NCI-H1417 treated with DMSO at 0.1 percent for 48 hours (cell line): ENCODE measurements at places on chromosomes 3 and 15.

- DNase-seq = no peak
Observed at GRCh38 chr3:149593418-149594160, 64.2 kb downstream of the WWTR1 start.

DNA sequence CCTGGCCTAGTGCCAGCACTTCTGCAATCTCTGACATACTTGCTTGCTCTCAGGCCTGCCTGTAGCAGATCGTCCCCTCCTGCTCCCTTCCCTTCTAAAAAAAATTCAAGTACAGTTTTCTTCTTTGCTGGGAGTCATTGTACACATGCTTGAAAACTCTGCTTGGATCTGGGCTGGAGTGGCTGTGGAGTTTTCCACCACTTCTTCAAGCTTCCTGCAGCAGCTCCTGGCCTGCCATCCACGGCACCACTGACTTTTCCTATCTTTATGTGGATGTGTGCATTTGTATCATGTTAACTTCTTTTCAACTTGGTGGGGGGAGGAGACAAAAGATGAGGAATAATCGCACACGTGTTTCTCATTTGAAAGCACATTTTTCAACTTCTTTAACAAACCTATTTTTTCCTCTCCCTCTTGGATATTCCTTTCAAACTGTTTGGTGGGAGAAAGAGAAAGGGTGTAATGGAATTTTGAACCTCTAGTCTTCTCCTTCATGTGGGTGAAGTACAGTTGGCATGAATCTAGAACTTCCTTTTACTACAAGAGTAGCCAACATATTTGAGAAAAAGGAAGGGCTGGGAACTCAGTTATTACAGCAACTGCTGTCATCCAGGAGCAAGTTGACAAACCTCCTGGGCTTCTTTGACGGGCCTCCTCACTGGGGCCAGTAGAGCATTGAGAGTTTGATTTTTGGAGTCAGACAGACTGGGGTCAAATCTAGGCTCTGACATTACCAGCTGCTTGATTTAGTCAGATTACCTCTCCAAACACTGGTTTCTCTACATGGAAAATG lies 61.2 kb upstream of the LRTM1 start:
- no peak for DNase-seq

DNA sequence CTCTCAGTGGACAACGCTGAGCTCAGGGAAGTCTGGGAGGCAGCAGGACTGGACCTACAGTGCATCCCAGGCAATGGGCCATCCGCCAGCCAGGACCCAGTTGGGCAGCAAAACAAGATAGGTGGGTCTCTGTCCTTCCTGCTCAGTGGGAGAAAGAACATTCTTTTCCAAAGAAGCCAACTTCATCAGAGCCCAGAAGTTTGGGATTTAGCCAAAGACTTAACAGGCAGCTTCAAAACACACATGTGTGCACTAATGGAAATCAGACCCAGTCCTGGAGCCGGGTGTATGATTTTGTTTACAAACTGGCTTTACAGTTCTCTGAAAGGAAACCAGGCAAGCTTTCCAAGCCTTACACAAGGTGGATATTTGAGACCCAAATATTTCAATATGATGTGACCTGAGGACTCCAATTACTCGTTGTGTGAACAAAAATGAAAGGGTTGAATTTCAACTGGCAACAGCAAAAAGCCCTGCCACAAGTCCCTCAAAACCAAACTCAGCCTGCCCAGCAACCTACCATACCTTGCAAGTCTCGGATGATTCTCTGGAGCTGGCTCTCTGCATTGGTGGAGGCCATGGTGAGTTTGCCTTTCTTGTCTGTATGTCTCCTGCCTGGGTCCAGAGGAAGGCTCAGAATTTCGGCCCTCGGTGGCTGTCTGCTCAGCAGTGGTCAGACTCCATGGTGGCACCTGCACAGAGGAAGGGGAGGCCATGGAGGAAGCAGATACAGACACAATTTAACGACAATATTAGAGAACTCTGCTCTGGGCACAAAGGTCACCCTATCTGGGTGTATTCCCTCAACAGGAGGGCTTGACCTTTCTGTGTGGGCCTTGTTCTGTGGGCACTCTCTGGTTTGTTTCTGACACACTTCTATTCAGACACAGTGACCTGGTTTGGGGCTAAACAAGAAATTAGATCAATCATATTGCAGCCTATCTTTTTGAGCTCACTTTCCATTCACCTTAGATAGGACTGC lies 11.0 kb downstream of the FYCO1 start:
- no peak for DNase-seq

GRCh38 chr15:55118344-55118870 lies 78.3 kb downstream of the RSL24D1 start:
- no peak for DNase-seq

GRCh38 chr3:5579139-5579602 lies 391.7 kb downstream of the EDEM1 start:
- DNase-seq = no peak

DNA sequence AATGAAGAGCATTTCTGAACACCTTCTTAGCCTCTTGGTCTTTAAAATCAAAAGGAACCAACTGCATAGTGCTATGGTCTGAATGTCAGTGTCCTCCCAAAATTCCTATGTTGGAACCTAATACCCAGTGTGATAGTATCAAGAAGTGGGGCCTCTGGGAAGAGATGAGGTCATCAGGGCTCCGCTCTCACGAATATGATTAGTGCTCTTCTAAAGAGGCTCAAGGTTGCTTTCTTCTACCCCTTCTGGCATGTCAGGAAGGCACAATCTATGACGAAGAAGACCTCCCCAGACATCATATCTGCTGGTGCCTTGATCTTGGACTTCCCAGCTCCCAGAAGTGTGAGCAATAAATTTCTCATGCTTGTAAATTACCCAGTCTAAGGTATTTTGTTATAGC lies 209.5 kb downstream of the MAGI1 start:
- DNase-seq = no peak

DNA sequence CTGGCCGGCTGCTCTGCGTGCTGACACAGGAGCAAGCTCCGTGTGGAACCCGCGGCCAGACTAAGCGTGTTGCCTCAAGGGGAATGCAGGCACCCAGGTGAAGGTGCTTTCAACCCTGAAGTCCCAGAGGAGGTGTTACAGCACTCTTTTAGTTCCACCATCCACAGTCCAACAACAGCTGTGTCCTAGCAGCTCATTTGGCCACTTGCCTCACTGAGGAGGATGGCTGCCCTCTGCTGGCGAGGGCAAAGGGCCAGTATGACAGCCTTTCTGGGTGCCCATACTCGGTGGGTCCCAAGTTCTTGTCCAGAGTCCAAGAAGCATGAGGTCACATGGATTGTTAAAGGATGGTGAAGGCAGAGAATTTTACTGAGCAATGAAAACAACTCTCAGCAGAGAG lies 87.8 kb downstream of the C3orf85 start:
- no peak for DNase-seq

GRCh38 chr15:83320404-83320803 lies 35.9 kb upstream of the BNC1 start:
- DNase-seq = no peak

- no peak for DNase-seq
Observed at GRCh38 chr15:75233504-75234190, 24.5 kb upstream of the GOLGA6C start.

GRCh38 chr15:65182538-65182937 lies 2.6 kb downstream of the CLPX start:
- DNase-seq = no peak

- DNase-seq = no peak
Observed at GRCh38 chr3:108830991-108831614, 8.5 kb downstream of the TRAT1 start.

DNA sequence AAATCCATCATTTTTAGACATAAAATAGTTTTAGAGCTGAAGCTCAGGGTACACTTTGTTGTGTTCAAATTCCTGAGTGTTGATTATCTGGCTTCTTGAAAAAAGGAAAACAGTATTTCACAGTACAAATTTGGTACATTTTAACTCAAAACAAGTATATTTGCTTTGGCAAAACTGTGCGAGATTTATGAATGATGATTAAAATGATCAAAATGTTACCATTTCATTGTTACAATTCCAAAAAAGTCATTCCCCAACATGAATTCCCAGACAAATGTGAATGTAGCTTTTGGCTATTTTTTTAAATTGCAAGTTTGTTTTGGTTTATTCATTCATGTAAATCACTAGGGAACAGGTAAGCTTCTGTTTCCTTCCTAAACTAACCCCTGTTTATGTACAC lies 347.4 kb upstream of the DCBLD2 start:
- no peak for DNase-seq

DNA sequence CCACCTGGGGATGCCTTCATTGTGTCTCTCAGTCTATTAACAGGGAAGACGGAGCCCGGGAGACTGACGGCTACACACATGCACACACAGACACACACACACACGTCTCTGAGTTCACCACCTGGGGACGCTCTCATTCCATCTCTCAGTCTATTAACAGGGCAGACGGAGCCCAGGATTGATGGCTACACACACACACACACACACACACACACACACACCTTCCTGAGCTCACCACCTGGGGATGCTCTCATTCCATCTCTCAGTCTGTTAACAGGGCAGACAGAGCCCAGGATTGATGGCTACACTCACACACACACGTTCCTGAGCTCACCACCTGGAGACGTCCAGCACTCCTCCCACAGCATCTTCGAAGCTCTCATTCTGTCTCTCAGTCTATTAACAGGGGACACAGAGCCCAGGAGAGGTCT lies 143.9 kb downstream of the OR4M2 start:
- DNase-seq = no peak

DNA sequence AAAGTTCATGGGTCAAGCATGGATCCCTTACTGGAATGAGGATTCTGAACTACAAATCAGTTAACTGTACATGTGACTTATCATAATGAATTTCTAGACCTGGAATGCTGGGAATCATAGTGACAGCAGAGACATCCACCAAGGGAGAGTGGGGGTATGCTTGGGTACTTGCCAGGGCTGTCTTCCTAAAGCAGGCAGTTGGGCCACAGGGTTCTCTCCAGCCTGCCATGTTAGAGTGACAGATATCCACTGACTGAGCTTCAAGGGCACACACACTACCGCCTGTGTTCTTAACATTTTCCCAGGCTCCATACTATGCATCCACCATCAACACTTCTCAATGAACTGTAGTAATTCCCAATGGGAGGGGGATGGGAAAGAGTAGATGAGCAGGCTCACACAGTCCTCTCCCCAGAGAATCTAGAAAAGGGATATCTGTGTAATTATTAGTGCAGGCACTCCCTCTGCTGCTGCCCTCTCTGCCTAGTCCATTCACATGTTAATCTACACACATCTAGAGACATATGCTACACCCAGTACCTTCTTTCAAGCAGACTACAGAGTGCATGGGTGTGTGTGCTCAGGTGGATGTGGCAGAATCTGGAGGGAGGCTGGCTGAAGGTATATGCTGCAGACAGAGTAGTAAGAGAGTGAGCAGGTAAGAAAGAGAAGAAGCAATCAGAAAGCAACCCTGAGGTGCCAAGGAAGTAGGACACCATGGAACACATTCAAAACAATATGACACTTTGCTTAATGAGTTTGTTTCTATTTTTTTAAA lies 3.7 kb downstream of the FSTL1 start:
- DNase-seq = no peak

DNA sequence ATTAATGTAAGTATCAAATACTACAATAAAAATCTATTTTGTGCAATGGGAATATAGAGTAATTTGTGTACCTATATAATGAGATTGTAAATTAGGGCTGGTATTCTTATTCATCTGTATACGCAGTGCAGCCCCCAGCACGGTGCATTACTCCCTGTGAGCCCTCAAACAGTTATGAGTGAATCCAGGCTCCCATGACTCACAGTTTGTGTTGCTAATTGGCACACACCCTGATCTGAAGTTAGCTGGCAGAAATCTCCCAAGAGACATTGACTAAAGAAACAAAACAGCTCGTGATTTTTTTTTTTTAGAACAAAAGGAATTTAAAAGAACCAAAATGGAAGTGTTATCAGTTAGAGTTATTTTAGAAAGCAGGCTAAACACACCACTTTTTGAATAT lies 15.7 kb downstream of the GK5 start:
- DNase-seq = no peak

- DNase-seq = no peak
Observed at GRCh38 chr3:32897981-32898623, 53.3 kb upstream of the CCR4 start.

GRCh38 chr3:168996622-168997021 lies 666.9 kb downstream of the MECOM start:
- no peak for DNase-seq

- no peak for DNase-seq
Observed at GRCh38 chr3:141115789-141116541, 64.8 kb downstream of the SPSB4 start.

- DNase-seq = no peak
Observed at GRCh38 chr3:146142757-146143156, 18.2 kb downstream of the PLOD2 start.

GRCh38 chr15:67023517-67024313 lies 41.7 kb upstream of the SMAD3 start:
- no peak for DNase-seq

DNA sequence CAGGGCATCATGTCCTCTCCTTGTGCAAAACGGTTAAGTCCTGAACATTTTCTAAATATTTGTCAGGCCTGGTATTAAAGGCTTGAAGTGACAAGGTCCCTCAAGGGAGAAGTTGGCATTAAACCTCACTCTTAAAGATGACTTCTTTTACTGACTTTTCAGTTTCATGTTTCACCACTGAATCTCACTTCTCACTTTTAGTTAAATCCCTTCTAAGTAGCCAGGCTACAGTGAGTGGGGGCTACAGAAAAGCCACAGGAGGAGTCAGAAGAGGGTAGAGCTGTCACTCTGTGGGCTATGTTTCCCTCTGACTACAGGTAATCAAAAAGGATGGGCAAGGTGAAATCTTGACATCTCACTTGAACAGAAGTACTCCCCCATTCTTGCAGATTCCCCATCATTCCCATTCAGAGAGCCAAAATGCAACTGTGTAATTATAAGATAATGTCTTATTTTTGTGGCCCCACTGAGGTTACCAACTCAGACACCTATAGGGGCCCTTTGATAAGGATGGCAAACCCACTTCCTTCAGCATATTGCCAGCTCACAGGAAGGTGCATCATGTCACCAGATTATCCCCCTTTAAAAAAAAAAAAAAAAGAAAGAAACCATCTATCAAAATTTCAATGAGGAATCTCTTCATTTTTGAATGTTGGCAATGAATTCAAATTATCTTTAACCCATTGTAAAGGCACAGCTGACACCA lies 790.1 kb upstream of the CFAP20DC start:
- no peak for DNase-seq

- no peak for DNase-seq
Observed at GRCh38 chr15:86611417-86612040, 531.9 kb downstream of the AGBL1 start.

DNA sequence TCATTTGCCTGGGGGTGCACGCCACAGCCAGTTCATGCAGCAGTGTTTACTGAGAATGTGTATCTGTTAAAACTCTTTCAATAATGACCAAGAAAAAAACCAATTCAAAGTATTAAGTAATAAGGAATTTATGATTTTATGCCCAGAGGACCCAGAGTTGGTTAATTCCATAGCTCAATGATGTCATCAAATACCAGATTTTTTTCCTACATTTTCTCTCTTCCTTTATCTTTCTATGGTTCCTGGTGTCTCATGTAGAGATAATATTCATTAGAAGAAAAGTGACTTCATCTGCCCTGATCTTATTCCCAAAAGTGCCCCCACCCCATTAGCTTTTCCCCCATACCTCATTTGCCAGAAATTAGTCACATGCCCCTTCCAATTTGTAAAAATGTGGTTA lies 44.6 kb upstream of the LMCD1 start:
- no peak for DNase-seq
